Ecto neural progenitor cell (in vitro differentiated cells): ENCODE measurements at places on chromosomes 3 and 15.

DNA sequence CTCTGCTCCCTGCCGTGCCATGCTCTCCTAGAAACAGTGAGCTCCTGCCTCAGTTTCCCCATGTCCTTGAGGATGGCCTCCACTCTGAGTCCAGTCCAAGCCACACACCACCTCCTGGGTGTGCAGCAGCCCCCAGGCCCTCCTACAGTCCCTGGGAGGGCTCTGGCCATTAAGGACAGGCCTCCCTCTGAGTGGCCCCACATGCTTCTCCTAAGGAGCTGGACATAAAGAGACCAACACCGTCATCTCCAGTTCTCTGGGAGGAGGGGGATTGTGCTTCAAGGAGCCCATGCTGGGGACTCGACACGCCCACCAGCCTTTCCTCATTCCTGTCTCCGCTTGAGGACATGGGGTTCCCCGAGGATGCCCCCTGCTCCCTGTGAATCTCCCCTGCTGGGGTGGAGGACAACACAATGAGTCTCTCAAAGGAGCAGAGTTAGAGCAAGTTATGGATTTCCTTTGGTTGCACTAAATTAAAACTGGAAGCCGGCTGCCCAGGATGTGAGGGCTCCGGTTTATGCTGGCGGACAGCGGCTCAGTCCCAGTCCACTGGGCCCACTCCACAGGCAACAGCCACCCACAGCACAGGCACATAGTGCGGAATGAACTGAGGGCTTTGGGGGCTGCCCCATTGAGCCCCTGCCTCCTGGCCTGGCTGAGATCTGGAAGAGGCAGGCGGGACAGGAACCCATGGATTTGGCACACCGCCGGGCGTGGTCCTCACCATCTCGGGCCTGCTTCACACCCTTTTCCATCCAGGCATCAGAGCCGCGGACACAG, 165.6 kb upstream of the IQSEC1 start:
- no peak for DNase-seq

GRCh38 chr3:175378348-175378747, 519.2 kb downstream of the NAALADL2 start:
- DNase-seq = no peak

DNA sequence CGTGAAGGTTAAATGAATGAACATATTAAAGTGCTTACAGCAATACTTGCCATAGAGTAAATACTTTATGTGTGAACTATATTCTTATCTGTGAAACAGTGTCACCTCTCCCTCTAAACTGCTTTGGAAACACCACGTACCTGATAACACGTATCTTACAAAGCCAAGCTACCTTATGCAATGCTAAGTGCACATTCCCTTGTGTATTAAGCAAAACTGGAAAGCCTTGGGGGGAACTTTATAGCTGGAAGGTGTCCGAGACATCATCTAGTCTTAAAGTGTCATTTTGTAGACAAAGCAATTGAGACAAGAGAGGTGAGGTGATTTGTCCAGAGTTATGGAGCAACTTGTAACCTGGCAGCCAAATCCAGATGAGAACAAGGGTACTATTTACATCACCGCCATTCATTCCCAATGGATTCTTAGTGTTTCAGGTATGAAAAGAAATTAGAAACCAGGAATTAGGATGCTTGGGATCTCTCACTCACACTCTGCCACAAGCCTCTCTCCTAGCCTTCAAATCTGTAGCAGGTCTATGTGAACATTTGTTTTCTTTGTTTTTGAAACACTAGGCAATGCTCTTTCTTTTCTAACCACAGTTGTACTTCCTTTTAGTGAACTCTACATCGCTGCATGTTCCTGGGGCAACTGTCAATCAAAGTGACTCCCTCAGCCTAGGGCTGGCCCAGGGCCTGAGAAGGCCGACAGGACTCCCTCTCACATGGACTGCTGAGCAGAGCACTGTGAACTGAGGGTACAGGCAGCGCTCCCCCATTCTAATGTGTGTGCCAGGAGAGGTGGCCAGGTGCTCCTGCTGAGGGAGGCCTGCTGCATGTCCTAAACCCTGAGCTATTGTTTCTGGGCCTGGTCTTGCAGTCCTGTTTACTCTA, 13.9 kb upstream of the MGLL start:
- no peak for DNase-seq

DNA sequence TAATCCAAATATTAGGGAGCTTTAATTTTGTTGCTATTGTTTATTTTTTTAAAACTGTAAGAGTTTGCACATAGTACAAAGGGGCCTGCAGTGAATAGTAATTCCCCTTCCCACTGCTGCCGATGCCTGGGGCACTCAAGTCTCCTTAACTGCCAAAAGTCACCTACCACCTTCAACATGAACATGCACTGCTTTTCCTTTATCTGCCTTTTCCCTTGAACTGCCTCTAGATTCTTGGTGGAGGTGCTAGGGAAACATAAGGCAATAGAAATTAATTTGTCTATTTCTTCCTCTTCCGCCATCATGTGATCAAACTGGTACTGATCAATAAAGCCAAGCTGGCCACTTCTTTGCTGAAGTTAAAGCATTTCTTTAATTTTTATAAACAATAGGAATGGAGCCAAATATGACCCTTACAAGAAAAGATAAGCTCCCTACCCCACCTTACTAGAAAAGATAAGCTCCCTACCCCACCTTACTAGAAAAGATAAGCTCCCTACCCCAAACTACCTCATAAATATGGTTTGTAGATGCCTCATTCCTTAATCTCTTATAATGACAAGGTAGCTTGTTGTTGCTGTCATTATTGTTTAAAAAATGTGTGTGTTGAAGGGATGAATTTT, 17.4 kb upstream of the ACAP2 start:
- DNase-seq = no peak
